ENCODE measurements at places on chromosomes 13 and 19.

GRCh38 chr19:40718774-40719391, 2.0 kb downstream of the ITPKC start:
- DNase-seq = peak; percentile 61

GRCh38 chr19:45643927-45644771, 5.0 kb upstream of the EML2 start:
- no peak for DNase-seq

DNA sequence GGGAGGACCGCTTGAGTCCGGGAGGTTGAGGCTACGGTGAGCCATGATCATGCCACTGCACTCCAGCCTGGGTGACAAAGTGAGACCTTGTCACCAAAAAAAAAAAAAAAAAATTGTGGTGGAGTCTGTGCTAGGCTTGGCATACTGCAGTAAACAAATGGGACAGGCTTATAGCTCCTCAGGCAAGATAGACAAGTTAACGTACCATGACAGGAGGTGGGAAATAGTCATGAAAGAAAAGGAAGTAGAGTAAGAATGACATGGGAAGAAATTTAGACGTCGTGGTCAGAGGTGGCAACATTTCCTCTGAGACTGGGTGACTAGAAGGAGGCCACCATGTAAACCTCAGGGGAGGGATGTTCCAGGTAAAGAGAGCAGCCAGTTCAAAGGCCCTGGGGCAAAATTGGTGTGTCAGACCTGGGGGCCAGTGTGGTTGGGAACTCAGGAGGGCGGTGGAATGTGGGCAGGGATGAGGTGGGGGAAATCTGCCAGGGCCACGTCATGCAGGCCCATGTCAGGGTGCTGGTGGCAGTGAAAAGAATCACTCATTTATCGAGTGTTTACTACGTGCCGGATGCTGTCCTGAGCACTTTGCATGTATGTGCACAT, 5.6 kb downstream of the SNRPA start:
- DNase-seq = no peak

- DNase-seq = no peak
Measured at GRCh38 chr19:41426116-41426841, 895 bp downstream of the B3GNT8 start.

- no peak for DNase-seq
Measured at GRCh38 chr19:51441410-51442390, 16.6 kb downstream of the SIGLEC8 start.
